ENCODE measurements at places on chromosomes 3 and 15. TPM values are rescaled to one million over a fixed set of nuclear protein-coding genes. Genes with fewer than 3 reads are reported as not detected.

Gene FEM1B
- 80.0 TPM for total RNA-seq

Gene LIPC
- not detected for total RNA-seq

Gene ALG1L2
- total RNA-seq: 0.59 TPM

Gene CD80
- total RNA-seq: not detected

Gene TNFAIP8L3
- total RNA-seq: not detected

Gene ATP8B4
- total RNA-seq: 2.7 TPM

Gene TRIM42
- not detected for total RNA-seq

Gene SLC28A1
- not detected for total RNA-seq

Gene PODXL2
- 18.4 TPM for total RNA-seq

Gene XYLB
- total RNA-seq: 2.1 TPM

Gene CLCN2
- total RNA-seq: 16.5 TPM

Gene SEC22A
- total RNA-seq: 26.4 TPM

Gene ARHGAP11A
- total RNA-seq: 51.1 TPM

Gene MAP1A
- 4.0 TPM for total RNA-seq

Gene TMEM212
- not detected for total RNA-seq

Gene CHMP2B
- total RNA-seq: 34.5 TPM

Gene WDR49
- not detected for total RNA-seq

Gene ADPRH
- 0.77 TPM for total RNA-seq

Gene DISP2
- total RNA-seq: 0.06 TPM

Gene UCN2
- not detected for total RNA-seq

Gene KBTBD8
- 5.6 TPM for total RNA-seq

Gene NEO1
- 85.2 TPM for total RNA-seq

Gene PLEKHO2
- 7.7 TPM for total RNA-seq

Gene CNBP
- 424 TPM for total RNA-seq

Gene EFCC1
- 1.5 TPM for total RNA-seq

Gene SMCO1
- not detected for total RNA-seq

Gene ADAMTS7
- total RNA-seq: 19.2 TPM

Gene EIF5A2
- total RNA-seq: 6.6 TPM

All from neural progenitor cell (in vitro differentiated cells).